ENCODE measurements at places on chromosomes 12 and 14.

DNA sequence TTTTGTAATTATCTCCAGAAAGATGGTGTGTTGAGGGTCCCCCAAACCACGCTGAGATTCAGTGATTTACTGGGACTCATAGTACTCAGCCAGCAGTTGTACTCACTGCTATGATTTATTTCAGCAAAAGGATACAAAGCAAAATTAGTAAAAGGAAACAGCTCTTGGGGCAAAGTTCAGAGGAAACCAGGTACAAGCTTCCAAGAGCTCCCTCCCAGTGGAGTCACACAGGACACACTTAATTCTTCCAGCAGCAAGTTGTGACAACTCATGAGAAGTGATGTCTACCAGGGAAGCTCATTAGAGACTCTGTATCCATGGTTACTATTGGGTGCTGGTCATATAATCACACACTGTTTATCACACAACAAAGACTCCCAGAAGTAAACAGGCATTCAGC lies 38.7 kb downstream of the TTC8 start:
- no peak for DNase-seq

DNA sequence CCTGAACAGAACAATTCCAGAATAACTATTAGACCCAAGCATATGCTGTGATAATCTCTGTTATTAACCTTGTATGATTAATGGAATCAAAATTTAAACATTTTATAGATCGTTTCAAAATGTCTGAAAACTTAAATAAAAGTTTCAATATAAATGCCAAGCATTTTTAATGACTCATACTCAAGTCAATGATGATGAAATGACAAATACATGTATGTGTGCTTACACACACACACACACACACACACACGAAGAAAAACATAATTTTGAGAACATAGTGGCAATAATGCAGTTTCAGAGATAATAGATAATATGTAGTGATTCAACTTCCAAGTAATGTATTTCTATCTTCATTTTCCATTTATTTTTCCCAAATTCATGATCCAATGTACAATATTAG lies 384.9 kb upstream of the FOXG1 start:
- DNase-seq = no peak

DNA sequence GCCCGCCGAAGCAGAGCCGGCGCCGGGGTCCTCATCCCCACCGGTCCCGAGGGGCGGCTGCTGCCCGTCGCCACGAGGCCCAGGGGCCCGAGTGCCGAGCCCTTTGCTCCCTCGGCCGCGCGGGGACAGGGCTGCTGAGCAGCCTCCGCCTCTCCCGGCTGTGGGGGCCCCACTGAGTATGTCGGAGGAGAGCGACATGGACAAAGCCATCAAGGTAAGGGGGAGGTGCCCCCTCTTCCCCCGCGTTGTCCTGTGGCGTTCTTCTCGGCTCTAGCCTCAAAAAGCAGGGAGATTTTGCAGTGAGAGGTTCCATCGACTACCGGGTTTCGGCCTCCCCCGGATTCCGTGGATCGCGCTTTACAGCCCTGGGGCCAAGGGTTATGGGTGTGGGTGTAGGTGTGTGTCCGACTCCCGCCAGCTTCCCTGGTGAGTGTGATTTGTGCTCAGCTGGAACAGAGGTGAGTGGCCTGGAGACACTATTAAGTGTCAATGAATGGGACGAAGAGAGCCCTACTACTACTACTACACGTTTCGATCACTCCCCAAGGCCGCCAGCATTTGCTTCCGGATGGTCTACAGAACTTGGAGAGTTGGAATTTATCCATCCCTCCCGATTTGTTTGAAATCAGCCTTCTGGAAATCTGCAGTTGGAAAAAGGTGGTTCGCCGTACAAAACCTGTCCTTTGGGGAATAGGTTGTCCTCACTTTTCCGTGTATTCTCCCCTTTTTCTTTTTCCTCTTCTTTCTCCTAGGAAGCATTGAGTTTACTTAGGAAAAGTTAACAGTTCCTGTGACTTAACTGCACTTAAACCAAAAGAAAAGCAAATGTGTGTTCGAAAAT lies 748 bp downstream of the MAPKAPK5 start:
- no peak for DNase-seq

- DNase-seq = no peak
These were observed 25.3 kb upstream of the CLMN start for GRCh38 chr14:95345032-95345431.

DNA sequence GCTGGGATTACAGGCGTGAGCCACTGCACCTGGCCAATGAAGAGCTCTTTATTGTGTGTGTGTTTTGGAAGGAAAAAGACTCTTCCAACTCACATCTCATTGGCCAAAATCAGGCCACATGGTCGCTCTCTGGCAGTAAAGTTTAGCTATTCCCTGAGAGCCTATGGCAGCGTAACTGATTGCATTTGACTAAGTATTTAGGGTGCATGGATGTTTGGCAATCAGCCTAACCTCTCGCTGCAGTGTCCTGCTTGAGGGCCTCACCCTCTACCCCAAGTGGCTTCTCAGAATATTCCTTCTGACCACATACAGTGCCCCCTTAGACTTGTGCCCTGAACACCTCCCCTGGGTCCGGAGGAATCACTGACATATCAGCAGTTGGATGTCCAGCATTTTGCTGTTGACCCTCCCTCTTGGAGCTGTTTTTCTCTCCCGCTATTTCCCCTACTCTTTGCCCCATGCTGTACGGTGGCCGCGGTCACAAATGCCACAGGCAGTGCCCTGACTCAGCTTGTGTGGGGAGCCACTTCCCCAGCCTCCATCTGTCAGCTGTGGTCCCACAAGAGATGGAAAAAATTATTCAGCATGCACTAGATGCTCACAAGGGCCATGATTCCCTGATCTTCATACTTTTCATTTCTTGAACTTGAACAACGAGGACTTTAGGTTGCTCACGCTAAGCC lies 9.5 kb downstream of the PHETA1 start:
- no peak for DNase-seq

- DNase-seq = no peak
These were observed 1402.4 kb upstream of the FLRT2 start for GRCh38 chr14:84127495-84127894.

DNA sequence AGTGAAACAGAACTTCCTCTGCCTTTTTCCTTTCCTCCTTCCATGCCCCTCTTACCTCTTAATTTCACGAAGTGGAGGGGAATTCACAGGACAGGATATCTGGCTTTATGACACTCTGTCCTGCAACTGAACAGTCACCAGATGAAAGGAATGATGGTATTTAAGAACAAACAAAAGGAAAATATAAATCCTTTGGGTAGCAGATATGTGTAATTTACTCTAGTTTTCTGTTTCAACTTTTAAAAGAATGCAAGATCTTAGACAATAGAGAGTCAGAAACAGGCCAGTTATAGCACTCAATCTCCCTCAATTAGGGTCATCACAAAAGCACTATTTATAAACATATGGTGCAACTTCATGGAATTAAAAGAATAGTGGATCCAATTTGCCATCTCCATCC lies 25.0 kb upstream of the HMGA2 start:
- DNase-seq = no peak

DNA sequence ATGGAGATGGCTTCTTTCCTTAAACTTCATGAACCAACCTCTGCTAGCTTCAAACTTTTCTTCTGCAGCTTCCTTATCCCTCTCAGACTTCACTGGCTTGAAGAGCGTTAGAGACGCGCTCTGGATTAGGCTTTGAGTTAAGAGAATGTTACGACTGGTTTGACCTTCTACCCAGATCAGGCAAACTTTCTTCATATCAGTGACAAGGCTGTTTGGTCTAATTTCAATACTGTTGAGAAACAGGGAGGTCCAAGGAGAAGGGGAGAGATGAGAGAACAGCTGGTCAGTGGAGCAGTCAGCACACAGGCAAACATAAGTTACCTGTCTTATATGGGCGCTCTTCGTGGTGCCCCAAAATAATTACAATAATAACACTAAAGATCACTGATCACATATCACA lies 14.9 kb downstream of the SCAF11 start:
- no peak for DNase-seq

- DNase-seq = no peak
These were observed 46.7 kb downstream of the RIN3 start for GRCh38 chr14:92560106-92560865.

GRCh38 chr12:11711651-11712327 lies 62.3 kb downstream of the ETV6 start:
- DNase-seq = no peak

GRCh38 chr12:120844768-120845449 lies 59.2 kb downstream of the SPPL3 start:
- DNase-seq = no peak

GRCh38 chr12:96980991-96981414 lies 73.9 kb downstream of the NEDD1 start:
- DNase-seq = no peak

DNA sequence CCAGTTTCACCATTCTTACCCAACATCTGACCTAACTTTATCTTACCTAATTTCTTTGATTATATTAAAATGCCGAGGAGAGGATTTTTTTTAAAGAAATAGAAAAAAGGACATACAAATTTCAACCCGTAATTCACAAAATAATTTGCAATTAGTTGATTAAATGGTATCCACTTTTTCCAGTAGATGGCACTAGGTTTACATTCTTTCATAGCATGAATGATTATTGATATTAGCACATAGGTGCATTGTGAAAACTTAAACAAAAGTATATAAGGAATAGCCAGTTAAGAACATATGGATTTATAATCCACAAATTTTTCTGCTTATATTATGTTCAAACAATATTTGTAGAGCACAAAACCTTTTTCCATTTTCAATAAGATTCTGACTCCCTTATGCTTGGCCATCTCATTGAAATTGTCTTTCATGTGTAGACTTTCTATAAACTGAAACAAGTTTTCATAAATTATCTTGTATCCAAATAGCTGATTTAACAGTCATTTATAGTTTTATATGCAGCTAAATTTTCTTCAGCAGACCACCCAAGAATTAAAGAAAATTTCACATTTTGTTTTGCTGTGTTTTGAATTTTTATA lies 35.3 kb downstream of the MSRB3 start:
- no peak for DNase-seq

DNA sequence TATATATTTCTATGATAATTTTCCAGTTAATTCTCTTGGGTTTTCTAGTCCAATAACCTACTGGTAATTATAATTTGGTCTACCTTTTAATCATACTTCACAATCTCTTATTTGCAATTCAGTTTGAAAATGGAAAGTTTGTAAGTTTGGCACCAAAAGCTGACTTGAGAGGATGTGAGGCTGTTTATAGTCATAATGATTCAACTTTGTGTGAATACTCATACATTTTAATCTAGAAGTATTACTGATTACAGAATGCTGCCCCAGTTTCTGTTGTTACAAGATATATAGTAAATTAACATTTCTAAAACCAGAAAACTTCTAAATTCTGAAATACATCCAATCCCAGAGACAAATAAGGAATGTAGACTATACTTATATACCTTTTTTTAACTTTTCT lies 158.2 kb downstream of the SLC38A4 start:
- no peak for DNase-seq

- DNase-seq = no peak
These were observed 179.3 kb upstream of the BTG1 start for GRCh38 chr12:92324849-92325500.

DNA sequence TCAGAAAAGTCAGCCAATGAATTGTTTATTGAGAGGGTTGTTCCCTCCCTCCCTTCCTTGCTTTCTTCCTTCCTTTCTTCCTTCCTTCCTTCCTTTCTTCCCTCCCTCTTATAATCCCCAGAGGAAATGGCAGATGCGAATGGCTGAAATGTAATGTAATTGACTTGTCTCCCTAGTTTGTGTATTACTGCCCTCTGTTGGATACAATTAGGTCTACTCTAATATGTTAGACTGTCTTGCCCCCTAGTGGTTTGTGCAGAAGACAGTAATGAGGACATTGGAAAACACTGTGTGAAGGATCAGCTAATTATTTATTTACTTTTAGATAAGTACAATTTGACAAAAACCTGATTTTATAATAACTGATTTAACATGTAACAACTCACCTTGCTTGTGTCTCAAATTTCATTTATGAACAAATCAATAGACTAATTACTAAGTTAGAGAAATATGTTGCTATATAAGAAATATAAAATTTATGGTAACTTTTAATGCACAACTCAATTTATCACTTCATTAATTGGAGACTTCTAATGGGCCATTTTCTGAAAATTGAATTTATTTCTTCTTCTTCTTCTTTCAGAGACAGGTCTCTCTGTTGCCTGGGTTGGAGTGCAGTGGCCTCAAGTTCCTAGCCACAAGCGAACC lies 229.8 kb upstream of the LRIG3 start:
- no peak for DNase-seq
